ENCODE measurements at places on chromosomes 7 and 10. TPM values are rescaled to one million over a fixed set of nuclear protein-coding genes. Genes with fewer than 3 reads are reported as not detected.

Gene RBP4
- total RNA-seq: not detected

Gene PRPS1L1
- total RNA-seq: not detected

Gene GRID2IP
- under 0.01 TPM for total RNA-seq

Gene SPDYE8
- not detected for total RNA-seq

Gene GIMAP6
- total RNA-seq: 150 TPM

Gene SP8
- not detected for total RNA-seq

Gene EBLN1
- total RNA-seq: not detected

Gene CLRN3
- total RNA-seq: 0.09 TPM

Gene CPEB3
- total RNA-seq: 0.94 TPM

Gene TAC1
- not detected for total RNA-seq

Gene ABCB1
- total RNA-seq: 3.0 TPM

Gene CLDN3
- total RNA-seq: 0.09 TPM

Gene GRM3
- total RNA-seq: not detected

Gene VSTM4
- 0.27 TPM for total RNA-seq

Gene CTTNBP2
- not detected for total RNA-seq

Gene TRIM50
- total RNA-seq: not detected

Gene CRTAC1
- 0.28 TPM for total RNA-seq

Gene VAX1
- total RNA-seq: not detected

Gene CNNM1
- total RNA-seq: not detected

Gene FOXP2
- under 0.01 TPM for total RNA-seq

Measured in endothelial cell of coronary artery (primary cell).